ENCODE measurements at places on chromosomes 11 and 22.

DNA sequence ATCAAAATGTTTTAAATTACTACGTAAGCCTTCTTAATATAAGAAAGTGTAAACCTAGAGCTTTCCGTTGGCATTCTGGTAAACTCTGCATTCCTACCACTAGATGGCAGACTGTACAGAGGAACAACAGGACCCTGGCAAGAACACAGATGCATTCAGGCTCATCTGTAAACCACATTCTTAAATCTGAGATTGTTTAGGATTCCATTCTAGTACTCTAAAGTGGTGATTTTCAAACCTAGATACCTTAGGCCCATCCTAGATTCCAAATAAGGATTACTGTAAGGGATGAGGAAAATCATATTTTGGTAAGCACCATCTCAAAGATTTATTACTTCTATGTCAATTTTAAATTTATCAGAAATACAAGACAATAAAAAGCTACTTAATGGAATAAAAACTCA, 26.9 kb downstream of the PICALM start:
- peak; percentile 90 for DNase-seq

DNA sequence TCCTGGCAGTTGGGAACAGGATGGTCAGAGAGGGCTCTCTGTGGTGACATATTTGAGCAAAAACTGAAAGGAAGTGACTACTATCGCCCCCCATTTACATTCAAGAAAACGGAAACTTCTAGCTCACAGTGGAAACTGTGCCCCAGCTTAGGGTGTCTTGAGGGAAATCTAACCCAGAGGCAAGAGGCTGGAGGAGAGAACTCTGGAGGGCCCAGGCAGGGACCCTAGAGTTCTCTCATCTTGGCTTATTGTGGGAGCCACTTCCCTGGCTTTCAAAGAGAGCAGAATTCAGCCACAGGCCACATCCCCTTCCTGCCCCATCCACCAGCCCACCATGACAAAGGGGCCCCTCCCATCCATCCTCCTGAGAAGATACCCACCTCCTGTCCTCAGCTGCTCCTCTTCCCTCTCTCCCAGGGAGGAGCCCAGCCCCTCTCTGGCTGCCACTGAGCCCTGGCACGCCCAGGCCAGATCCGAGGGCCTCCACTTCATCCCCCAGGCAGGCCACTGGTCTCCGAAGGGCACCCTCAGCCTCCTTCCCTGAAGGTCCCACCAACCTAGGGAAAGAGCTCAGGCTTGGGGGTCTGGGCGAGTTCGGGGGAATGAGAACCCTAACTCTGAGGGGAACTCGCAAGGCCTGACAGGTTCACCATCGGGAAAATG, 1.6 kb upstream of the TMPRSS13 start:
- no peak for DNase-seq

DNA sequence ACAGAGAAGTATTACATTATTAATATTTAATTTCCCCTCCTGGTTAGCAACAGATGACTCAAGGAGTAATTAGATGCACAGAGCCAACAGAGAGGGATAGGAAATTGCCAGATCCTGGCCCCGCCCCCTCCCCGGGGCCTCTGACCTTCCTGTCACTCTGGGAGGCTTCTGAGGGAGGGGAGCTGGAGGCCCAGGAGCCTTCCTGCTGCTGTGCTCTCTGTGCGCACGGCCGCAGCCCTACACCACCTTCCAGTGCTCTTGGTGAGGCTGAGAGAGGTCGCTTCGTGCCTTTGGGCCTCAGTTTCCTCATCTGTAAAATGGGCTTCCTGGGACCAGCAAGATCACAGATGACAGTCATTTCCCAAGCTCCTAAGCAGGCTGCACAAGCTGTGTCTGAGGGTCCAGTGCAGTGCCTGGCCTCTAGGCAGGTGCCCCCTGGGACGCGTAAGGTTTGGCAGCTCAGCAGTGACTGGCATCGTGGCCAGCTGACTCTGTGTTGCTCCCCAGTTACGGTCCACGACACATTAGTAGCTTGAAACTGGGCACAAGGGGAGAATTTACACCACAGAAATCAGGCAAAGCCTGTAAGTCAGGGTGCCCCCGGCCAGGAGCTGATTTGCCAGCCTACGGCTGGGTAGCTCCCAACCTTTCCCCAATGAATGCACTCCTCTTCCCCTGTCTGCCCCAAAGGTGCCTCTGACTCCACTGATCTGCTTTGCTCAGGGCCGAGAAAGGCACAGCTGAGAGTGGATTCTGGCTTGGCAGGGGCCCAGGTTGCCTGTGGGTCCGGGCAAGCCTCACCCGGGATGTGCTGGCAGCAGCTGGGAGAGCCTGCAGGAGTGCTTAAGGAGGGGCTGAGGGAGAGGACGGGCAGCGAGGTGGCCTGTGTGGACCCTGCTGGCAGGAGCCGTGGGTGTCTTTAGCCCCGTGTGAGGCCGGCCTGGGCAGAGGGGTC, 2.3 kb downstream of the ADORA2A start:
- no peak for DNase-seq

DNA sequence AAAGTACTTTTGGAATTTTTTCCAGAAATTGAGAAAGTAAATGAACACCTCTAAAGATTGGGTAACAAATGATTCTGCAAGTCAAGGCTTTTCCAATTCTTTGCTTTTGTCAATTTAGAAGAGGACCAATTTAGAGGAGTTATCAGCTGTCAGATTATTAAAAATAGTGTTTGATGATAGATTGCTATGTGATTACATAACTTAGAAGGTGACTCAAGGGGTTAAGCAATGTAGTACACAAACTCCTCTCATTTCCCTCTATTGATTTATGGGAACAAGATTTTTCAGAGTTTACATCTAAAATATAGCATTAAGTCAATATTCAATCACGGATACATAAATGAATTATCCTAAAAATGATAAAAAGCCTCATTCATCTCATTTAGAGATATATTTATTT, 70.3 kb downstream of the INSC start:
- no peak for DNase-seq

DNA sequence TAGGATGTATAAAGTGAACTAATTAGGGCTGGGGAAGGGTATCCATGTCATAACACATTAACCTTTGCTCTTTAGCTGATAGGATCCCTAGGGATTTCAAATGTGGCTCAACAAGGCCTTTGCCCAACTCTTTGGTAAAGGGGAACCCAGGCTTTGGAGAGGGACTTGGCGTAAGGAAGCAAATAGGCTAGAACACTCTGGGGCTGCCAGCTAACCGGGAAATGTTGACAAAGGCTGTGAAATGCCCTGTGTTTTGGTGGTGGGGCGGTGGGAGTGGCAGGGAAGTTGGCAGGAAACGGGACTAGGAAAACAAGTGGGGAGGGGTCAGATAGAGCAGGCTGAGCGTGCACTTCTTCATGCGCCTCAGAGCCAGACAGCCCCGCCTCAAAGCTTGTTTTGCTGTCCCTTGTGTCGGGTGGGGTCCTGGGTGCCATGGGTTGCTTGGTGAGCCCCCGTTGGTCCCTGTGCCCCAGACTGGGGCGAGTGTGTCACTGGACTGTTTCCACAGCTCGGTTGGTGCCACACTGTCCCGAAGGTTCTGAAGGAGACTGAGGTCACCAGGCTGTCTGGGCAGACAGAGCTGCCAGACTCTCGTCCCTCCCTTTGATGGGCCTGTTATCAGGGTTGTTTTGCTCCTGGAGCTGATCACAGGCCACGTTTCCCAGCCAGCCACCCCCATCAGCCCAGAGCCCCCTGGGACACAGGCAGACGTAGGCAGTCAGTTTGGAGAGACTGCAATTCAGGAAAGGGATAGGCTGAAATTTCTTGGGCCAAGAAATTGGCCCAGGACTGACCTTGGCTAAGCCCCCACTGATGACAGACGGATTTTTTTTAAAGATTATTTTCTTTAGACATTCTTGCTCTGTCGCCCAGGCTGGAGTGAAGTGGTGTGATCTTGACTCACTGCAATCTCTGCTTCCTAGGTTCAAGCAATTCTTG, 19.6 kb downstream of the KCTD21 start:
- peak; percentile 85 for DNase-seq

DNA sequence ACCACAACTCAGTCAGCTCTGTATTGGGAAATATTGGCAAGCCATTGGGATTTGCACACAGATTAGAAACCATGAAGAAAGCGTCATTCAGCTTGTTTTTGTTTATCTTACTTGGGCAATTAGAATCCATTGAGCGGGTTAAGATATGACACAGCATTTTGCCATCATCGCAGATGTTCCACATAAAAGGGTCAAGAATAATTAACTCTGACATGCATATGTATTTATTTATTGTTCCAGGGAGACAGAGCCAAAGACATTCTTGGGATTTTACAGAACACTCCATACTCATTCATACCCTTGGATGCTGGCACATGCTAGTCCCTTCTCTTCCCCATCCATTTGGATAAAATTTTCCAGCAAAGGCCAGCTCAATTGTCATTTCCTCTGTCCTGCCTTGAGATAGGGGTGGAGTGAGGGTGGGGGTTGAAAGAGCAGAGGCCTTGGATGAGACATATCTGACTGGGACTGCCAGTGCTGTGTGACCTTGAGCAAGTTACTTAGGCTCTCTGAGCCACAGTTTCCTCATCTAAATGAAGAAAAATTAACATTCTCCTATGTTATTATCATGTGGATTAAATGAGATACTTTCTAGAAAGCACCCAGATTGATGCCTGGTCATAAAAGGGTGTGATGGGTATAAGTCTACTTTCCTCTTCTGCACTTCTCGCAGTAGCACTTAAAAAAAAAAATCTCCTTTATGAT, 179.7 kb downstream of the RRAS2 start:
- peak; percentile 34 for DNase-seq

DNA sequence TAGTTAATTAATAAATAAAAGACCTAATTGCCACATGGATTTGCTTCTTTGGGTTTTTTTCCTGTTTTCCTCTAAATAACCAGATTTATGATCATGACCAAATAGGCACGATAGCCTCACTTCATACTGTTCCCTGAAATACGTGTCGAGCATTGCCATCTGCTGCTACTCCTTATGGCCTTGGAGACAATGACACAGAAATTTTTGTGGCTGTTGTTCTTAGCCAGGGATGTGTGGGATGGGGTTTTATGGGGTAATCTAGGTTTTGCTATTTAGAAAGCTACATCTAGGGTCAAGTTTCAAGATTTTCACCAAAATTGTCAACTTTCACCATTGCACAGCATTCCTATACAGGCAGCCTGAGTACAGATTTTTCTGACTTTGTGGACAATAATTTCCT, 145.2 kb downstream of the DBX1 start:
- peak; percentile 59 for DNase-seq

DNA sequence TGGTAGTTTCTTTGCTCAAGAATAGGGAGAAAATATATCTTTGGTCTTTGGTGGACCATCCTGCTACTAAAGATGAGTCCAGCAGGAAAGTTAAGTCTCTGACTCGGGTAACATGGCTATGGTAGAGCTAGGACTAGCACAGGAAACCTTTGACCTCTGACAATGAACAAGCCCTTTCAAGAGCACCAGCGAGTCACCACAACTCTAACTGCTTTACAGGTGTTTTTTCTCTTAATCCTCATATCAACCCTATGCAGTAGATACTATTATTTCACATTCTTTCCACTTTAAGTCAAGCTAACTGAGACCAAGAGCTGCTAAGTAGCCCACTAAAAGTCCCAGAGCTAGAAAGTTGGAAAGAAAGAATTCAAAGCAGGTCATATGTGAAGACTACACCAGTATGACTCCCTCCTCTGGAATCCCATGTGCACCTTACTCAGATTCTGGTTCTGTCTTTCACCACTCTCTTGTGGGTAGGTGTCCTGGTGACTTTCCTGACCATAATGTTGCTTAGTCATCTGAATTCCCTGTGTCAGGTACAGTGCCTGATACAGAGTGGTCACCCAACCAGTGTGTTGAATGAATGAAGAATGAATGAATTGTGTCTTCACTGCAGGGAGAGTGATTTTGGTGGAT, 53.8 kb upstream of the ME3 start:
- DNase-seq, result peak; percentile 59

DNA sequence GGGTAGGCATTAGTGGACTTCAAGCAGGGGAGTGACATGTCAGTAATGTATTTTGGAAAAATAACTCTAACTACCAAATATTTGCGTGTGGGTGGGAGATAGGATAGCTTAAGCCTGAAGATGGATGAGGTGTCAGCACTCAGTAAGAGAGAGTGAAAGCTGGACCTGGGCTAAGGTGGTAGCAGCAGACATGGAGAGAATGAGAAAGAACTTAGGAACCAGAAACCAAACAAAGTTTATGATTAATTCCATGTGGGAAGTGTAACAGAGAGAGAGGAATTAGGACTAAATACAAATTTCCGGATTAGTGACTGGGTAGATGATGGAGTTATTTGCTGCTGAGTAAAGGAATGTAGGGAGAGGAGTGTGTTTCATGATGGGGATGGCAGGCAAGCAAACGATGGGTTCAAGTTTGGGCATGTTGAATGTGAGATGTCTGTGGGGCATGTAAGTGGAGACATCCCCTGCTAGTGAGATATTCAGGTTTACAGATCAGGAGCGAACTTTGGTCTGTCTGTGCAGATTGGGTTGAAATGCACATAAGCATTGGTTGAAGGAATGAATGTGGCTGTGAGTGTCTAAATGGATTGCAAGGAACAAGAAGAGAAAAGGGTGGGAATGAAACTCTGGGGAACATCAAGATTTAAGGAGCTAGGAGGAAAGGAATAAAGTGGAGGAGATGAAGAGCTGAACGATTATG, 185.6 kb upstream of the MTMR2 start:
- peak; percentile 55 for DNase-seq

DNA sequence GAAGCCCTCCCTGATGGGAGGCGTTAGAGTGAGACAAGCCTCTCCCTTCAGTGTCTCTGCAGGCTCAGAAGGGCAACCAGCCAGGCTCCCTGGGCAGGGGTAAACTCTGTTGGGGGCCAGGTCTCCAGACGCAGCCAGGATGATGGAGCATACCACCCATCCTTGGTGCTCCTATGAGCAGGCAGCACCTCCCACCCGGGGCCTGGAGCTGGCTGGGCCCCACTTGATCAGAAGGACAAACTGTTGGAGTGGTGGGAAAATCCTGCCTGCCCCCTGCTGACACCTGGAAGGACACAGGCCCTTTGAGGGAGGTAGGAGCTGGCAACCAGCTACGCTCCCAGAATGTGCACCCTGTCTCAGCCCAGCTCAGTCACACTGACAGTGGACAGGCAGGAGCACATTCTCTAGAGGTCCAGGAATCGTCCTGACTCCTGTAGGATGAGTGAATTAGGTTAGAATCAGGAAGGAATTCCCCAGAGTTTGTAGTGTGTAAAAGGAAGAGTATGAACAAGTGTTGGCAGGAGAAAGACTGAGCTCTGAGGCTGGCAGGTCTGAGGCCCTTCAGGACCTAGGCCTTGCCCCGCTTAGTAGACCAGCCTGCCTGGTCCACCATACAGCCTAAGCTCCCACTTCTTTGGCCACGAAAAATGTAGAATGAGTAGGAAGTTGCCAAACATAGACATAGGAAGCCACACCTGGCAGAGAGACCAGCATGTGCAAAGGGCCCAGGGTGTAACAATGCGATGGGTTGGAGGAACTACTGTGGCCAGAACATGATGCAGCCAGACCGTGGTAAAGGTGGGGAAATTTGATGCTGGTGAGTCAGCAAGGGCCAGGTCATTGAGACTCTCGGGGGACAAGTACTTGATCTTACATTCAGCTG, 19.1 kb downstream of the ARHGEF17 start:
- peak; percentile 57 for DNase-seq

GRCh38 chr11:108204376-108204775, 18.1 kb downstream of the NPAT start:
- no peak for DNase-seq

- peak; percentile 54 for DNase-seq
Measured at GRCh38 chr11:60905551-60906113, 753 bp downstream of the PRPF19 start.
